Activated CD4-positive, CD25-positive, alpha-beta regulatory T cell treated with anti-CD3 and anti-CD28 coated beads, Interleukin-2, amount 50 U/mL, for 24 hours (primary cell): ENCODE measurements at places on chromosomes 12 and 14.

DNA sequence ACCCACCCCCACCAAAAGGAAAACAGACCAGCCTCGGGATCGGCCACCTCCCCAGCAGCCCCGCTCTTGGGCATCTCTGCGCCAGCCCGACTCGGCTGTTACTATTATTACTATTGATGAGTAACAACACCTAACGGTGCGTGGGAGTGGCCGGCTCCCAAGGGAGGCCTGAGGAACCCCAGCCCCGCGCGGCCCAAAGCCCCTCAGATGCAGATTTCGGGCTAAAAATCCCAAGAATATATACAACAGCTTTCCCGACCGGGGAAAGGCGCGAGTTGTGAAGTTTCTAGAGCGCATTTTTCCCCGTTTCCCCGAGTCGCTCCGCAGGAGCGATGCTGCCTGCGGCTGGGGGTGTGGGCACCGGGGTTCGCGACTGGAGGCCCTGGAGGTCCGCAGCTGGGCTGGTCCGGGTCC is 565 bp downstream of the NT5DC3 start:
- ATAC-seq = peak; percentile 57

GRCh38 chr12:105218434-105218833 is 17.5 kb downstream of the APPL2 start:
- ATAC-seq = no peak

DNA sequence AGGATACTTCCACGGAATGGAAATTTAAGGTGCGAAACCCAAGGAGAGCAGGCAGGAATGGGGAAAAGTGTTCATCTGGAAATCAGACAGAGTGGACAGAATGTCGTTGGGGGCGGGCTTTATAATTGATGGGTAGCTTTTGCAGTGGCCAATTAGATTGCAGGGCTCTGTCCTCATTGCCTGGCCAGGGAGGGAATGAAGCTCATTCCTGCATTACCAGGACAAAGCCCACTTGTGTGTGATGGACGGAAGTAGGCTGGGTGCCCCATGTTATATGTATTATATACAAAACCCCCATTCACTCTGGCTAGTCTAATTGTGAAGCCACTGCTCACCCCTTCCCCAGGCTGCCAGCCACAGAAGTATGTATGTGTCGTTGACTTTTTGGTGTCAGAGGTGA is 23.6 kb downstream of the ZNF664 start:
- ATAC-seq = no peak

- ATAC-seq = no peak
These were observed 259.6 kb upstream of the ATP2B1 start for GRCh38 chr12:89968151-89968700.

- no peak for ATAC-seq
These were observed 400 bp upstream of the PRIMA1 start for GRCh38 chr14:93788543-93789227.

DNA sequence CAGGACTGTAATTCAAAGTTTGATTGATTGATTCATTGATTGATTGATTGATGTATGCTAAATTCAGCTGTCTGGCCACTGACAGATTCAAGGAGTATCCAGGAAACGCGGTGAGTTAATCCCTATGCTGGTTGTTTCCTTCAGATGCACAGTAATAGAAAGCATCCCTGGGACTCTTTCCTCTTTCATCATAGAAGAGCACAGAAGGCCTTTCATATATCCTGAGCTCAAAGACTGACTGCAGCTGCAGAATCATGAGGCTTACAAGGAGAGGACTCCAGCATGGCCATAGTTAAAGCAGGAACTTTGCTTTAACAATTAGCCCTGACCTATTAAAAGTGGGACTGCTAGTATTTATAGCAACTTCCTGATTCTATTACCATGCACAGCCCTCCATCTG is 187.7 kb upstream of the TMTC1 start:
- ATAC-seq = no peak

GRCh38 chr12:54974279-54974678 is 10.3 kb downstream of the TESPA1 start:
- no peak for ATAC-seq

- ATAC-seq = no peak
These were observed 14.6 kb downstream of the VASH1 start for GRCh38 chr14:76775695-76776427.

DNA sequence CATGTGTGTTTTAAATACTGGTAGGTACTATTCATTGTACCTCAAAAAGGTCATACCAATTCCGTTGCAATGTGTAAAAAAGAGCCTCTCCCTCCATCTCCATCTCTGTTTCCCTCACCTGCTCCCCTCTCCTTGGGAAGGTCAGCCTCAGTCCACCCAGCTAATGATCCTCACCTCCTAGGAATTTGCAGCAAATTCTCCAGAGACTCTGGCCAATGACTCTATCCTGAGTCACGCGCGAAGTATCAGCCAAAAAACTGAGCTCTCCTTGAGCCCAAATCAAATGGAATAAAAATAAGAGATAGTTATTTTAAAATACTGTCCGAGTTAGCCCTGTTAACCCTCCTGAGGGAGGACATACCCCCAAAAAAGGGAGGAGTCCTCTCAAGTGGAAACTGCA is 148.4 kb downstream of the DPF3 start:
- no peak for ATAC-seq

GRCh38 chr14:99066378-99066777 is 205.6 kb downstream of the BCL11B start:
- ATAC-seq = no peak

DNA sequence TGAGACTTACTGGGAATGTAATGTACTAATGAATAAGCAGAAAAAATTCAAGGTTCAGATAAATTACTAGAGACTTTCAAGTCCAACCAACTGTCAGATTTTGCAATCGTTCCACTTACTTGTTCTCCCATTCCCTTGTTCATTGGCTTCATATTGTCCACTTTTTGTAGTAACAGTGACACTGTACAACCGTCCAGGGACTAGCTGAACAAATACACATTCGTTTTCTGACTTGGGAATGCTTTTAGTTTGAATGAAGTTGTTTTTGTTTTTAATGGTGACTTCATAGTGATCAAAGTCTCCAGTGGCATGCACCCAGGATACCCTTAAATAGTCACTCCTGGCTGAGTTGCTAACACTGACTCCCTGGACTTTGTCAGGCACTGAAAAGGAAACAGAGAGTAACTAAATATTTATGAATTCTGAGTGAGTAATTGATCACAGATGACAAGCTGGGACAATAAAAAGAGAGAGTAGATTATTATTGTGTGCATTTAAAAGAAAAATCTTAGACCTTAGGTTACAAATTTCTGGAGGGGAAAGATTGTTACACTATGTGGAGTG is 65.4 kb downstream of the PTPRB start:
- ATAC-seq = no peak

GRCh38 chr12:65537978-65538377 is 259.5 kb downstream of the MSRB3 start:
- no peak for ATAC-seq

GRCh38 chr12:7439579-7440505 is 4.1 kb downstream of the CD163L1 start:
- ATAC-seq = peak; percentile 82

- ATAC-seq = no peak
These were observed 1.1 kb downstream of the DCTN2 start for GRCh38 chr12:57545809-57546437.

GRCh38 chr14:42407153-42407552 is 800.5 kb downstream of the LRFN5 start:
- no peak for ATAC-seq

GRCh38 chr14:49193332-49194065 is 392.7 kb downstream of the RPS29 start:
- no peak for ATAC-seq

DNA sequence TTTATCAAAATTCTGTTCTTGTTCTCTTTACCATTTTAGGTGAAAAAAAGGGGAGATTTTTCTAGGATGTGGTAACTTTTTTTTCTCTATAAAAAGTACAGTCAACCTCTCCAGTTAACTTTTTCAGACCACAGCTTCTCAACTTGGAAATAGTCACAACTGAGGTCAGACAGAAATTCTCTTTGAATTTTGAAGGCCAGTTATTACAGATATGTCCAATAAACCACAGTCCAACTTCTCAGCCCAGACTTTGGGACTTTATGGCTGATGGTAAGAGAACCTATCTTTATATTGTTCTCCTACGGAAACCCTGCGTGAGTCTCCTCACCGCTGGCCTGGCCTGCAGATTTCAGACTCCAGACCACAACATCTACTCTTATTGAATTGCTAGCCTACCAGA is 176.7 kb downstream of the DACT1 start:
- no peak for ATAC-seq
